Transverse colon (tissue), 4 donors: ENCODE measurements at places on chromosomes 6 and 20. TPM values are rescaled to one million over a fixed set of nuclear protein-coding genes. Genes with fewer than 3 reads are reported as not detected.

FBXO5 gene
- total RNA-seq, result 1.9 TPM

BHLHE23 gene
- not detected for total RNA-seq

HLA-DRB5 gene
- total RNA-seq, result 5.2 TPM

- no peak for DNase-seq
Measured at GRCh38 chr6:140073456-140073855, 699.0 kb upstream of the CITED2 start.

DNA sequence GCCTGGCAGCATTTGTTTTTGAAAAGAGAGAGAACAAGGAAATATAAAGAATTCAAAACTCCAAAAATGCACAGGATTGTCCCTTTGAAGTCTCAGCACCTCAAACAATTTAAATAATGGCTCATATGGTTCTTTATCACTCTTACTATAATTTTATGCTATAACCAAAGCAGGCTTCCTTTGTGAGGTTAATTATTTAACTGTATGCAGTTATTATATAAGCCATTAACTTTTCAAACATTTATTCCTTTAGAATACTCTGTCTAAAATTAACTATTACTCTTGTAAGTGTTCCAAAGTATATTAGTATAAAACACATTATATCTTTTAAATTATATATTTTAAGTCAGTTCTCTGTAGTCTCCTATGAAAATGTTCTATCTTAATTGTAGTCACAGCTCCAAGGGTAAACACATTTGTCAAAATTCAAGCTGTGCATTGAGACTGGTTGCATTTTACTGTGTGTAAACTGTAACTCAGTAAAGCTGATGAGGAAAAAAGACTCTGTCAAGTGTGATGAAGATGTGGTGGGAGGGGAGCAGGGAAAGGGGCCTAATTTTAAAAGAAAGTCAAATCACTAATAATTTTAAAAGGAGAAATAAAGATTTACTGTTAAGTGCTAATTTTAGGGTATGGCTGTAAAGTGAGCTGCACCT lies 20.0 kb upstream of the PLAGL1 start:
- DNase-seq, result no peak
- no peaks in the 10 kb centered on the region for H3K36me3 ChIP-seq
- no peaks in the 10 kb centered on the region for H3K27me3 ChIP-seq
- H3K27ac ChIP-seq, result no peak overlapping the region
- H3K4me1 ChIP-seq, result no peaks in the 10 kb centered on the region
- H3K4me3 ChIP-seq, result no peak overlapping the region

DNA sequence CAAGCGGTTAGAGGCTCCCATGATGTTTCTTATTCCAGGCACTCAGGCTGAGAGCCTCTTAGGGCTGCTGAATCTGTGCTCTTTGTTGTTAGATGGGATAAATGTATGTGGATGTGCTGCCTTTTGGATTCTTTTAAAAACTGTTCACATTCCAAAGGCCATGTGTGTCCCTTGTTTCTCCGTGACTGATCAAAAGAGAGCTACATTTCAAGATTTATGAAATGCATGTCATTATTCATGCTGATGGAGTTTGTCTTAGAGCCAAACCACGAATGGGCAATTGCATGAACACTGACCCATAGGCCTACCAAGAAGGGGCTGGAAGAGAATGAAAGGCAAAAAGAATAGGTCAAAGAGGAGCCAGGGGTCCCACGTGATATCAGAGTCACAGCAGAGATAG lies 104.9 kb upstream of the TSHZ2 start:
- no peak for DNase-seq
- H3K36me3 ChIP-seq, result no peaks in the 10 kb centered on the region
- H3K4me3 ChIP-seq, result no peak overlapping the region

- no peak overlapping the region for H3K27ac ChIP-seq
- no peak overlapping the region for H3K4me3 ChIP-seq
- no peaks in the 10 kb centered on the region for H3K36me3 ChIP-seq
- no peaks in the 10 kb centered on the region for H3K27me3 ChIP-seq
- H3K4me1 ChIP-seq, result no peaks in the 10 kb centered on the region
- DNase-seq, result no peak
Measured at GRCh38 chr6:163970846-163971564, 556.5 kb downstream of the QKI start.
